ENCODE measurements at places on chromosomes 12 and 14.
A peak's percentile ranks its signal among the peaks of the same experiment; 100 is the strongest.

DNA sequence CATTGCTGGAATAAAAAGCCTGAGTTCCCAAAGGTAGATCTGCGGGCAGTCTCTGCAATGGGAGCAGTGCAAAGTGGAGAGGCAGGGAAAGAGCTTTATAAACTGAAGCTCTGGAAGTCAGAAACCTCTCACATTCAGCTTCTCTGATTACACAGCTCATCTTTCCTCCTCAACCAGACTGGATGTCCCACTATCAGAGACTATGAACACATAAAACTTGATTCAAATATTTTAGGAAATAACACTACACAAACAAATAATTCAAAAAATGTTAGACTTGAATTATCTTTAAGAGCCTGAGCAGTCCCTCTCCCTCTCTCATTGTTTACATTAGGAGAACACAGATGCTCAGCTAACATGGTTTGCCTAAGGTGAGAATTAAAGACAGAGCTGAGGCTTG, 72.9 kb downstream of the DENND5B start:
- no peak for DNase-seq

GRCh38 chr14:56211084-56211483, 92.9 kb downstream of the PELI2 start:
- no peak for DNase-seq

GRCh38 chr12:31019561-31019960, 54.1 kb upstream of the DDX11 start:
- no peak for DNase-seq

DNA sequence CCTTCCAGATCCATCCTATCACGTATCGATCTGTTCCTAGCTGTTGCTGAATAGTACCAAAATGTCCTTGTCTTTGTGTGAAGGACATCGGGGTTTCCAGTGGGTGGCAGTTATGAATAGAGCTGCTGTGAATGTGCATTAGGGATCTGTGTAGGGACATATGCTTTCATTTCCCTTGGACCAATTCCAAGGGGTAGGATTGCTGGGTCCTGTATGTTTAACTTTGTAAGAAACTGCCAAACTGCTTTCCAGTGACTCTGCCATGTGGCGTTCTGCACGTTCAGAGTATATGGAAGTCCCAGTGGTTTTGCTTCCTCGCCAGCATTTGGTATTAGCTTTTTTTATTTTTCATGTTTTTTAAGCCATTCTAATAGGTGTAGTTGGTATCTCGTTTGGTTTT, 28.6 kb downstream of the PACS2 start:
- DNase-seq: no peak

DNA sequence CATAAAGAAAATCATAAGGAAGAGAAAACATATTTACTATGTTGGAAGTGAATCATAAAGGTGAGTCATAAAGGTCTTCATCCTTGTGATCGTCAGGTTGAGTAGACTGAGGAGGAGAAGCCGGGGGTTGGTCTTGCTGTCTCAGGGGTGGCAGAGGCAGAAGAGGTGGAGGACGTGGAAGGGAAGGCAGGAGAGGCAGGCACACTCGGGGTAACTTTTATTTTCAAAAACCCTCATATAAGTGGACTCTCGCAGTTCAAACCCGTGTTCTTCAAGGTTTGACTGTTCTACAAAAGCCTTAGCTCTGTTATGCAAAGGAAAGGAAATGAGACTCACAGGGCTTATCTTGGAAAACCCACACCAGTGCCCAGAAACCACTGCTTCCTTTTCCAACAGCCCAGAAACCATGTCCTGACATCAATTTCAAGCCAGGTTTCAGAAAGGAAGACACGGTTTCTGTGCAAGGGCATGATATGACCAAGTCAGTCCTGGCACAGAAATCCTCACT, 14.0 kb downstream of the SMCO2 start:
- DNase-seq: no peak

GRCh38 chr12:118377884-118378470, 1.6 kb downstream of the SUDS3 start:
- peak; percentile 51 for DNase-seq

DNA sequence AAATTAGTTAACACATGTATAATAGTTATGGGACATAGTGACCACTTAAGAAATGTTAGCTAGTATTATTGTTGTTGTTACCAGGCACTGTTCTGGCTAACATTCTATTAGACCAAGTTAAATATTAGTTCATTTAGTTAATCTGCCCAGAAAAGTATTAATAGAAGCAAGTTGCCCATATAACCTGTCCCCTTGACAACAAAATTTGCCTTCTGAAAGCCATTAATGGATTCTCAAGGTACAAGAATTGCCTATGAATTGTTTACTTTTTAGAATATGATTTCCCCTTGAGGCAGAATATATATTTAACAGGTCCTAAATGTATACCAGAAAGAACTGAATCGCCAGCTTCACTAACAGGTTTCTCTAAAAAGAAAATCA, 167.3 kb upstream of the TMCC3 start:
- peak; percentile 11 for DNase-seq

GRCh38 chr12:10612984-10613348, 443 bp downstream of the MAGOHB start:
- no peak for DNase-seq

DNA sequence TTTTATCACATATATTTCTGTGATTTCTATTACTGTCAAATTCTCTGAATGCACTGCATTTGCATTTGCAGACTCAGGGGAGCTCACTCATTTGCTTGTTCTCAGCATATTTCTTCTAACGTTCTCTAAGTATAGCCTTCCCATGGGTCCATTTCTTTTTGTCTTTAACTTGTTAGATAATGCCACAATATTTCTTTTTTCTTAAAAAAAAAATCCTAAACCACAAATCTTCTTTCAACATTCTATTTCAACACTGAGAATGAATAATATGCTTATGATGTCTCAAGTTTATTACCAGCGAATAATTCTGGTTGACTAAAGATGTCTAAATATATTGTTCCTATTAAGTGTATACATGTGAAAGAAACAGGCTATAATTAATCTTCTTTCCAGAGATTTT, 200.2 kb downstream of the ANO6 start:
- no peak for DNase-seq

DNA sequence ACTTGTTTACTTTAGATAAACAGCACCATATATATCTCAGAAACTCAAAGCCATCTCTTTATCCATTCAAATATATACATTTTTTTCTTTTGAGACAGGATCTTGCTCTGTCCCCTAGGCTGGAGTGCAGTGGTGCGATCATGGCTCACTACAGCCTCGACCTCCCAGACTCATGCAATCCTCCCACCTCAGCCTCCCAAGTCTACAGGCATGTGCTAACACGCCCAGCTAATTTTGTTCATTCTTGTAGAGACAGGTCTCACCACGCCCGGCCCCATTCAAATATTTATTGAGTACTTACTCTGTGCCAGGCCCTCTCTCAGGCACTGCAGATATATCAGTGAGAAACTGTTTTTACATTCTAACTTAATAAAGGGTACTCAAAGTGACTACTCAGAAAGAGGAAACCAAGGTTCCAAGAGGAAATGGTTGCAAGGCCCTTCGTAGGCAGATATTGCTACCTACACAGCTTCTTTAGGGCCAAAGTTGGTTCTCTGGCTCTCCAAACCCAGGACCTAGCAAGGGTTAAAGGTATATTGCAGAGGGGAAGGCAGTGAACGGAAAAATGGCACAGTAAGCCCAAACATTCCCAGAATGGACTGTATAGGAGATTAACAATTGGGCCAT, 2.9 kb downstream of the ATXN3 start:
- no peak for DNase-seq

DNA sequence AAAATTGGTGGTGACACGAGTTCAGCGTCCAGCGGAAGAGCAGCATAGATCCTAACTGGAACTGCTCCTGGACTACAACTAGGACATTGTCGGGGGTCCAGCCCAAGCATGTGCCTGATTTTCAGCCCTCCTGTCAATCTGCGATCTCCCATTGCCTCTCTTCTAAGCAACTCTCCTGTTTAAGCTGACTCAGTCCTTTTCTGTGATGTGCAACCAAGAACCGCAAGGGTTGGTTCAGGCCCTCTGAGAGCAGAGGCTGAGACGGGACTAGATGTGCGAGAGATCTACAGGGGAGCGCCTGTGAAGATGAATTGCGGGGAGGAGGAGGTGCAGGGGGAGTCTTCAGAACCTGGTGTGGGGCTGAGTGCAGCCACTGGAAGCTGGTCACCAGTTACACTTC, 3.7 kb upstream of the PAPLN start:
- no peak for DNase-seq

- no peak for DNase-seq
Observed at GRCh38 chr14:104732931-104733681, 9.1 kb downstream of the ADSS1 start.

DNA sequence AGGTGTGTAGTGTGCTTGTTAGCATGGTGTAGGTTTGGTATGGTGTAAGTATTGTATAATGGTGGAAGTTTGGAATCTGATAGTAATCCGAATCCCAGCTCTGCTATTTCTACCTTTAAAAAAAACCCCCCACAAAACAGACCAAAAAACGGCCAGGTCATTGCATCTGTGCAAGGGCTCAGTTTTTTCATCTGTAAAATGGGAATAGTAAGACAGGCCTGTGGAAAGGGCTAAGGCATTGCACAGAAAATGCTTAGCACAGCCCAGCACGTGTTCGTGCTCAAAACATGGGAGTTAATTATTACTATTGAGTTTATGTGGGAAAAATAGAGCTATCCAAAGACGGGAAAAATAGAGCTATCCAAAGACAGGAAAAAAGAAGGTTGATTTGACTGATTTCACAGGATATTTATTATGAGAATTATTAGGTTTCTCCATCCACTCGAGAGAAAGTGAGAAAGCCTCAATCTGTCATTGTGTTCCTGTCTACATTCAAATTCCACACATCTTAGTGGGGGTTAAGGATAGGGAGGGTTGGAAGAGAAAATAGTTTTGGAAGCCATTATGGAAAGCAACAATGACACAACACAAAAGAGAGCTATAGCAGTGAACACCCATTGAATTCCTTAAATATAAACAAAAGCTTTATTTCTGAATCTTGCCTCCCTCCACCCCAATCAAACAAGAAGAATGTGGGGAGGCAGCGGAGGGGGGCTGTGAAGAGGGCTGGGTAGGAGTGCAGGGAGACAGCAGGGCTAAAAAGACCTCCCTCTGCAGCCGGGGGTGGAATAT, 126.8 kb upstream of the MAX start:
- no peak for DNase-seq

DNA sequence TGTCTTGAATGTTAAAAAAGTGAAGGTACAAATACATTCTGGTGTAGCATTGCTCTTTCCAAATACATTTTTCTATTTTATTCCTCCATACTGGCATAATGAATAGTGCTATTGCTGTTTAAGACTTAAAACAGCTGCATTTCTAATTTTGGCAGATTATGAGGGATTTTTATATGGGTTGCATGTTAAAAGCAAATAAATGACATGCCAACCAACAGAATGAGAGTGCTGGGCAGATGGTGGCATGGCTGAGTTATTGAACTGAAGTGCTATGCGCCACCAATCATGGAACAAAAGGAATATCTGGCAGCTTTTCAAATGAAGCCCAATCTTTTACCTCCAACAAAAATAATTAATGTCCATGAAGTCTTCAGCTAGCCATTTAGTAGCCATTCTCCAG, 215.0 kb downstream of the PRKD1 start:
- DNase-seq: no peak

DNA sequence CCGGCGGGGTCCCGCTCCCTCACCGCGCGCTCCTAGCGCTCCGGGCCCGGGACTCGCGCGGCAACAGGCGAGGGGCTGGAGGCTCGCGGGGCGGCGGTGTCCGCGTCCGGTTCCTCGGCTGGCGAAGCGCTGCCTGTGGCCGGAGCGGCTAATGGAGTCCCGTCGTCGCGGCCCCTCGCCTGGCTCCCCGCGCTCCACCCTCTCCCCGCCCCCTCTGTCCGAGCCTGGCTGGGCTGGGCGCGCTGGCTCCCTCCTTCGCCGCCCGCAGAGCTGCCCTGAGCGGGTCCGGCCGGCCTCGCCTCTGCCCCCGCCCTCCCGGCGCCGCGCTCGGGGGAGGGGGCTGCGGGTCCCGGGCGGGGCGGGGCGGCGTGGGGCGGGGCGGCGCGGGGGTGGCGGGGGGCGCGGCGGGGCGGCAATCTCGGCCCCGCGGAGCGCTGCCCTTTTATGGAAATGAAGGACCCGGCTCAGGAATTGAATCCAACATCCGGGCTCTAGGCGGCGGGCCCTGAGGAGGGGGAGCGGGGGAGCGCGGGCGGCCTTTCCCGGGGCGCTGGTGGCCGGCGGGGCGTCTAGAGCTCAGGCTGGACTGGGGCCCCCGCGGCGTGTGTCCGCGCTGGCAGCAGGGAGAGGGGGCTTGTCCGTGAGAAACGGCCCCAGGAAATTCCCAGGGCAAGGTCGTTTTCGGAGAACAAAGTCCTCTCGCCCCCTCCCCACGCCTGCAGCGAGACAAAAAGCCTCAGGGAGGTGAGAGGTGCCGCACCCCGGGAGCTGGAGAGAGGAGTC, at the start of gene FERMT2:
FERMT2 (minus strand) TSS at position 153 of the 783 bp plus-strand sequence. CDS start 482 bp downstream, outside the sequence.
- DNase-seq: no peak

DNA sequence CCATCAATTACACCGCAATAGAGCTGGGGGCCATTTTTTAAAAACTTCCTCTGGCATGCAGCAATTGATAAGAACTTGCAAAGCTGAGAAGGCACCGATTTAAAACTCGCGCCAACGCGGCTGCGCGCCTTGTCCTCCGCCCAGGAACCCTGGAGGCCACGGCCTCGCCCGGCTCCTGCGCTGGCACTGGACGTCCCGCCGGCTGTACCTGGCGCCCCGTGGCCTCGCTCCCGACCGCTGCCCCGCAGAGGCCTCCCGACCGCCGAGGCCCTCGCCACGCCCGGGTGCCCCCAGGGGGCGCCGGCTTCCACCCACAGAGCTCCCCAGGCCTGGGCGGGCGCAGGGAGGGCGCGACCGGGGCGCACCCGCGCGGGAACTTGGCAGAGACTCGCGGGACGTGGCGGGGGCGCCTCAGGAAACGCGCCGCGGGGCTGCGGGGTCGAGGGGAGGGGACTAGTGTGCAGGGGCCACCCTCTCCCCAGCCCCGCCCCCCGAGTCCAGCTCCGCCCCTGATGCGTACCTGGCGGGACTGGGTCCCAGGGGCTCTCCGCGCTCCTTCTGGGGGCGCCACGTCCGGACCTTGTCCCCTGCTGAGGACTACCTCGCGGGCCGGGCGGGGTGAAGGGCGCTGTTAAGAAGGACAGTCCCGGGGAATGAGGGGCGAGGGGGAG, 65.7 kb downstream of the TNFAIP2 start:
- no peak for DNase-seq

DNA sequence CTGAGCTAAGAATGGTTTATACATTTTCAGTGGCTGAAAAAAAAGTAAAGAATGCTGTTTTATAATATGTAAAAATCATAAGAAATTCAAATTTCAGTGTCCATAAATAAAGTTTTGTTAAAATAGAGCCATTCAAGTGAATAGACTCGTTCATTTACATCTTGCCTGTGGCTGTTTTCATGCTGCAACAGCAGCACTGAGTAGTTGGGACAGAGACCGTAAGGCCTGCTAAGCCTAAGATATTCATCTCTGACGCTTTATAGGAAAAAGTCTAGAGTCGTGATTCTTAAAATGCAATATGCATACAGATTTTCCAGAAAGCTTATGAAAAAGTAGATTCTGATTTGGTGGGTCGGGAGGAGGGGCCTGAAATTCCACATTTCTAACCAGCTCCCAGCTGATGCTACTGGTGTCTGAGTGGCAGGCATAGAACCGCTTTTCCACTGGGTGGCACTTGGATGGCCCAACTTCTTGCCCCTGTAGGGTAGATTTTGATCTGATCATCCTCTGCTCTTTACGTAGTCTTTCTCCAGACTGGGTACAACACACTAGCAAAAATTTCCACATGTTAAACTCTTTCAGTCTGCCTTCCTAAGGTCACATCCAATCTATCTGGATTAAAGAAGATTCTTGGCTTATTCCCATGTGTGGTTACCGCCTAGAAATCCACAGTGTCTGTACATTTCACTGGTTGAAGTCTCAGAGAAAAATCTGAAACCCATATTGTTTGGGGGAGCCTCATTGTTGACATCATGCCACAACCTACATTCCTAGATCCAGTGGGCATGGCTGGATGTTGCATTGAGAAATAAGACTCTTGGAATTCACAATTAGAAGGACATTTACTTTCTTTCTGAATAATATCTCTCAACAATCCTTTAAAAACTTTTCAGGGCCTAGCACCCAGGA, 151.2 kb downstream of the C12orf75 start:
- no peak for DNase-seq
